Activated CD4-positive, alpha-beta memory T cell treated with anti-CD3 and anti-CD28 coated beads for 36 hours (primary cell): ENCODE measurements at places on chromosomes 11 and 22. TPM values are rescaled to one million over a fixed set of nuclear protein-coding genes. Genes with fewer than 3 reads are reported as not detected.

PYGM gene
- total RNA-seq, result 1.6 TPM

CPT1A gene
- 28.8 TPM for total RNA-seq

OR52H1 gene
- not detected for total RNA-seq

HNRNPUL2 gene
- 56.0 TPM for total RNA-seq

SHISAL1 gene
- not detected for total RNA-seq

KRTAP5-11 gene
- not detected for total RNA-seq

CRACR2B gene
- total RNA-seq, result 1.8 TPM

PHF21B gene
- total RNA-seq, result not detected

MPPED2 gene
- total RNA-seq, result not detected

PANX2 gene
- total RNA-seq, result 3.5 TPM

MPZL2 gene
- 15.8 TPM for total RNA-seq

ROBO4 gene
- not detected for total RNA-seq

SPTY2D1 gene
- 23.4 TPM for total RNA-seq

PACSIN3 gene
- 6.0 TPM for total RNA-seq

MS4A4A gene
- not detected for total RNA-seq

OR10D3 gene
- not detected for total RNA-seq

DNA sequence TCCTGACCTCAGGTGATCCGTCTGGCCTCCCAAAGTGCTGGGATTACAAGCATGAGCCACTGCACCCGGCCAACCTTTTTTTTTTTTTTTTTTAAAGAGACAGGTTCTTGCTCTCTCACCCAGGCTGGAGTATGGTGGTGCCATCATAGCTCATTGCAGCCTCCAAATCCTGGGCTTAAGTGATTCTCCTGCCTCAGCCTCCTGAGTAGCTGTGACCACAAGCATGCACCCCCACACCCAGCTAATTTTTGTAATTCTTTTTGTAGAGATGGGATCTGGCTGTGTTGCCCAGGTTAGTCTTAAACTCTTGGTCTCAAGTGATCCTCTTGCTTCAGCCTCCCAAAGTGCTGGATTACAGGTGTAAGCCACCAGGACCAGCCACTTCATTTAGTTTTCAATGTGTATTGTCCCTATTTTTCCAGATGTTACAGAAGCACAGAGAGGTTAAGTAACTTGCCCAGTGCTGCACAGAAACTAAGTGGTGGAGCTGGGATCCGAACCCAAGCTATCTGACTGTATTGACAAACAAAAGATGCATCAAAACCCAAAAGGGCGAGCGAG, 55.6 kb upstream of the GRK3 start:
- DNase-seq, result no peak

- no peak for DNase-seq
These were observed 4.3 kb upstream of the PATZ1 start for GRCh38 chr22:31350410-31350863.

- DNase-seq, result no peak
These were observed 93.2 kb downstream of the LRRC32 start for GRCh38 chr11:76577226-76577920.

- no peak for DNase-seq
These were observed 251.2 kb downstream of the ETS1 start for GRCh38 chr11:128336203-128336602.

GRCh38 chr11:127675581-127675980, 675.0 kb upstream of the KIRREL3 start:
- DNase-seq, result no peak

DNA sequence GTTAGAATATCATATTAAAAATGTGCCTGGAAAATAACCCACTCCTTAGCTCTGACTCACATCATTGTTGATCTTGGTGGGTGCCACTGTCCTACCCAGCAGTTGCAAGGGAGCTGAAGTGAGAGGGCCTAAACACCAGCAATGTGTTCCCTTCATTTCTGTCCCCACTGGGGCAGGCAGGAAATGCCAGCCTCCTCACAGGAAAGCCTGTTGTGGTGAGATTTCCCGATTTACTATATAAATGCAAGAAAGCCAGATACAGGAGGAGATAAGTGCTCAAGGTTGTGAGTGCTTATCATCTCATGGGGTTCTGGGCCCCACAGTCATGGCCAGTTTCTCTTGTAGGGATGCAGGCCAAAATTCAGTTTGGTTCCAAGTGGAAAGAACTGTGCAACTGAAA, 15.8 kb upstream of the FLI1 start:
- no peak for DNase-seq

- peak; percentile 56 for DNase-seq
These were observed 1.2 kb upstream of the ATF4 start for GRCh38 chr22:39518996-39519680.

- DNase-seq, result no peak
These were observed 236.9 kb downstream of the CADM1 start for GRCh38 chr11:115267238-115267781.

DNA sequence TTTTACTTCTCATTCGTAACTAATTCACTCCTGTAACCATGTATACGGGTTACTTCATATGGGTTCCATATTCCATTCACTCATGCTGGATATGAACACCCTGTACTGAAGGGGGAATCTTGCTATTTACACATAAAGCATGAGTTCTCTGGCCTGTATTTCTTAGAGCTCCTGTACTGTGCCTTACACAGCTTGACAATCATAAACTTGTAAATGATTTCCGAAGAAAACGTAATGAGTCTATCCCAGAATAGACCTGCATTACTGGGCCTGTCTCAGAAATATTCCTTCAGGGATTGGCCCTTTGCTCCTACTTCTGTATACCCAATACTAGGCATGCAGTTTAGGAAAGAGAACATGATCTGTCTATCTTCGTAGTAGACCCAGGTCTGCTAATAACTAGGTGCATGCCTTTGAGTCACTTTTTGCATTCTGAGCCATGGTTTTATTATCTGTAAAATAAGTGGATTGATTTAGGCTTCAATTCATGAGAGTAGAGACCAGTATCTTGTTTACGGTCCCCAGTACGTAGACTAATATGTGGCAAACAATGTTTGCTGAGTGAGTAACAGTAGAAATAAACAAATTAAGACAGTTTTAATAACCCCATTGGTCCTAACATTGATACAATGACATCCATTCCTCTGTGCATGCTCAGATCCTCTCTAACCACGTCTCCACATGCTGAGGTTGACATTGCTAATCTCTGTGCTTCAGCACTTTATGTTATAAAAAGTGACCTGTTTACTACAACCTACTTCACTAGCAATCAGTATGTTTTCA, 1.2 kb downstream of the CCDC34 start:
- DNase-seq, result no peak

DNA sequence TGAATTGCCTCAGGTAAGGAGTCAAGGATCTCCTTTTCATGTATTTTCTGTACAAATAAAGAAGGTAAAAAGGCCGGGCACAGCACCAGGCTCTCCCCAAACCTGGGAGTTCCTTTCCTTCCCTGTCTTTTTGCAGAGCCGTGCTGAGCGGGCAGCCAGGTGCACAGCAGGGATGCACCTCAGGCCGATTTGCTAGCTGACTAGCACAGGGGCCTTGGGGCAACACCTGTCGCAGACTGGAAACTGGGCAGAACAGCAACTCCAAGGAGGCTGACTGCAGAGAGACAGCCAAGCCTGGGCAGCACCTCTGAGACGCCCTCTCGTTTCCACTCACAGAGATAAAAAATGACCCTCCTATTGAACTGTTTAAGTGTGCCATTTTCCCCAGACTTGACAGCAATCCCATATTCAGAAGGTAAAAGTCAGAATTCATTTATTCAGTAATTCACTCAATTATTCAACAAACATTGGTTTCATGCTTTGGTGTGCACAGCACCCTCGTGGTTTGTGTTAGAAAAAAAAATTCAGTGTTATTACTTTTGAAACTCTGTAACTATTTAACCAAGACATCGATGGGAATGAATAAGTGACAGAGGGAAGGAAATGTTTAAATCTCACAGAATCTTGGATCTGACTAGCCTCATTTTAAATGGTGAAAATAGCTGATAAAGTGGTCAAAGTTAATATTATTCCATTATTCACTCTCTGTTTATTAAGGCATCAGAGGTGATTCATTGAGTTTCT, 120.9 kb downstream of the GALNT18 start:
- DNase-seq, result no peak
